ENCODE measurements at places on chromosomes 12 and 14.

GRCh38 chr12:47438175-47438574, 267.7 kb downstream of the RPAP3 start:
- no peak for DNase-seq

- DNase-seq: no peak
These were observed 8.6 kb upstream of the OAS2 start for GRCh38 chr12:112969547-112970306.

GRCh38 chr12:115351514-115352077, 667.6 kb upstream of the TBX3 start:
- no peak for DNase-seq

- DNase-seq: peak; percentile 88
These were observed at the start of gene ZDHHC17 for GRCh38 chr12:76763746-76764675. TSS of gene ZDHHC17 (plus strand) at chr12:76764115. CDS start at chr12:76764237, 122 bp downstream.

DNA sequence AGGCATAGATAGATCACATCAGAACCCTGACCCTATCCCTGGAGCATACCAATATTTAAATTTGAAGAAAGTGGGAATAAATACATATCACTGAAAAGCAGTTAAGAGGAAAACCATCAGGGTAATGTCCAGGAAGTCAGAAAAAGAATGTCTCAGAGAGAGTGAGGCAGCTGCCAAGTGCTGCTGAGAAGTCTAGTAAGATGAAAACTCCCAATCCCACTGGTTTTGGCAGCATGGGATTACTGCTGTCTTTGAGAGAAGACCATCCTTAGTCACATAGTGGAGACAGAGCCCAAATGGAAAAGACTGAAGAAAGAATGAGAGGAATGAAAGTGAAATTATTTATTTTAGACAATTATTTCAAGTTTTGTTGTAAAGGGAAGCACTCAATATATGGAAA, 11.5 kb upstream of the TSPAN8 start:
- DNase-seq: no peak

DNA sequence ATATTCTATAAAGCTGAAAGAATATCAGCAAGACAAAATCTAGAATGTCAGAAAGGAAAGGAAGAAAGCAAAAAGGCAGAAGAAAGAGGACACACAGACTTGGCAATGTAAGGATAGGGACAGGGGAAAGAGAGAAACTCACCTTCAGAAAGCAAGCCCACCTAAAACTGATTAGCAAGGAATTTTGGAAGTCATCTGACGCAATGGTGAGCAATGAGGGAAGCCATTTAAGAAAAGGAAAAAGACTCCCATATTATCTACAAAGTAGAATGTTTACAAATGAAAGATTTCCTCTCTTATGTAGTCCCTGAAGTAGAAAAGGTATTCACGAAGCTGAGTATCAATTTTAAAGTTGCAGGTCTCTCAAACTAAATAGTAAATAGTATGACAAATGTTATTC, 35.2 kb upstream of the FOXG1 start:
- DNase-seq: no peak

Measured in stimulated activated CD4-positive, alpha-beta T cell treated with anti-CD3 and anti-CD28 coated beads, Interleukin-4, amount 100 ng/mL, for 24 hours (primary cell).